Activated naive CD4-positive, alpha-beta T cell treated with anti-CD3 and anti-CD28 coated beads, Interleukin-2, amount 50 U/mL, for 72 hours (primary cell): ENCODE measurements at places on chromosomes 2 and 18. TPM values are rescaled to one million over a fixed set of nuclear protein-coding genes. Genes with fewer than 3 reads are reported as not detected.

- DNase-seq = no peak
Observed at GRCh38 chr2:69177785-69178636, 165.0 kb downstream of the ANTXR1 start.

- no peak for DNase-seq
Observed at GRCh38 chr18:7548721-7549120, 18.4 kb upstream of the PTPRM start.

The BMP10 gene
- total RNA-seq = not detected

The NCK2 gene
- 89.3 TPM for total RNA-seq

- DNase-seq = no peak
Observed at GRCh38 chr2:81505586-81505985, 1201.0 kb upstream of the LRRTM1 start.

- DNase-seq = no peak
Observed at GRCh38 chr2:231009236-231009919, 13.5 kb downstream of the SPATA3 start.

DNA sequence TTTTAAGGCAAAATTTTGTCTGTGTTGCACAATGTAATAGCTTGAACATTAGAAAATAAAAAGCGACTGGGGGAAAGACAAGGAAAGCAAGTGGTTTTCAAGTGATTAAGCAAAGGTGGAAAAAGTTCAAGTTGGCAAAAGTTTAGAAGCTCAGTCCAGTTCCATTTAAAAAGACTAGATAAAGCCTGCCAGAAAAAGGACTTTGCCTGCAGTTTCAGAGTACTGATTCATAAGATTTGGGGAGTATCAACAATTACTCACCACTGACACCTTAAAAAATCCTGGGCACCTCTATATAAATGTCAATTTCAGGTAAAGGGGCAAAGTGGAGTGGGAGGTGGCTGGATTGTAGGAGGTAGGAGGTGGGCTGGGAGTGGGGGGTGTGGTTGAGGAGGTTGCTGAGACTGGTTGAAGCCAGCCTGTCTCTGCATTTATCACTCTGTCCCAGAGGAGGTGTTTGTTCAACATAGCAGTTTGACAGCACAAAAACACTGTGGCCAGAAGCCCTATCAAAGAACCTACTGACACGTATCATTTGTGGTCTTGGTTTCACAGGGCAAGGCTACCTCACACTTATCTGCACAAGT, 14.6 kb downstream of the ZEB2 start:
- no peak for DNase-seq

GRCh38 chr2:222255090-222255489, 43.7 kb downstream of the PAX3 start:
- no peak for DNase-seq

DNA sequence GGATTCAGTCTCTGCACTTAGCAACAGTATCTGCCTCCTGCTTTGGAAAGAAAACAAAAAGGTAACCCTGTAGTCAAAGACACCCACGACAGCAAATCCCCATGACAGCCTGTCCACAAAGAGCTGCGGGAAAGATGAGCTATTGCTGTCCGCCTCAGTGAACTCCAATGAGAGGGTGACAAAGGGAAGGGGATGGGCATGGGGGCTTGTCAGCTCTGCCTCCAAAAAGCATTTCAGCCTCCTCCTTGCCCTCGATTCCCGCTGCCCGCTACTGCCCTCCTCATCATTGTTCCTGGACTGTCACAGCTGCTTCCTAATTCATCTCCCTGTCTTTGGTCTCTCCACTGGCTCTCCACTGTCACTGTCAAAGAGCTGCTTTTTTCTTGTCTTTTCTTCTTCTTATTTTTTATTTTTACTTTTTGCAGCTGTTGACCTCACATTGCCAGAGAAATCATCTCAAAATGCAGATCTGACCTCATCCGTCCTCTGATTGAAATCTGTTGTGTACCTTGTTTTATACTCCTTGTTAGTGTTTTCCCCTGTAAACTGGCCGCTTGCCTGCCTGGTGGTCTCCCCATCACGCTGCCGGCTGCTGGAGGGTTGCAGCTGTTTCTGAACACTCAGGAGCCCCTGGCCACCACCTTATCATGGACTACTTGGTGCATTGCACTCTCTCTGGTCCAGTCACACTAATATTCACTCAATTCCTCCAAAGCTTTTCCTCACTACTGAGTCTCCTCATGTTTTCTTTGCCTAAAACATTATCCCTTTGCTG, 7.9 kb upstream of the E2F6 start:
- no peak for DNase-seq

GRCh38 chr2:165815299-165816141, 21.5 kb upstream of the GALNT3 start:
- no peak for DNase-seq

GRCh38 chr2:176126929-176127773, 2.4 kb upstream of the HOXD8 start:
- no peak for DNase-seq

GRCh38 chr18:400456-400855, 100.0 kb downstream of the COLEC12 start:
- DNase-seq = no peak

The C2orf15 gene
- total RNA-seq = 2.1 TPM

The SDC1 gene
- 0.41 TPM for total RNA-seq

GRCh38 chr2:142061733-142062132, 69.1 kb downstream of the LRP1B start:
- no peak for DNase-seq

The METTL4 gene
- 20.3 TPM for total RNA-seq

GRCh38 chr2:237720957-237721356, 77.6 kb upstream of the RBM44 start:
- DNase-seq = no peak

DNA sequence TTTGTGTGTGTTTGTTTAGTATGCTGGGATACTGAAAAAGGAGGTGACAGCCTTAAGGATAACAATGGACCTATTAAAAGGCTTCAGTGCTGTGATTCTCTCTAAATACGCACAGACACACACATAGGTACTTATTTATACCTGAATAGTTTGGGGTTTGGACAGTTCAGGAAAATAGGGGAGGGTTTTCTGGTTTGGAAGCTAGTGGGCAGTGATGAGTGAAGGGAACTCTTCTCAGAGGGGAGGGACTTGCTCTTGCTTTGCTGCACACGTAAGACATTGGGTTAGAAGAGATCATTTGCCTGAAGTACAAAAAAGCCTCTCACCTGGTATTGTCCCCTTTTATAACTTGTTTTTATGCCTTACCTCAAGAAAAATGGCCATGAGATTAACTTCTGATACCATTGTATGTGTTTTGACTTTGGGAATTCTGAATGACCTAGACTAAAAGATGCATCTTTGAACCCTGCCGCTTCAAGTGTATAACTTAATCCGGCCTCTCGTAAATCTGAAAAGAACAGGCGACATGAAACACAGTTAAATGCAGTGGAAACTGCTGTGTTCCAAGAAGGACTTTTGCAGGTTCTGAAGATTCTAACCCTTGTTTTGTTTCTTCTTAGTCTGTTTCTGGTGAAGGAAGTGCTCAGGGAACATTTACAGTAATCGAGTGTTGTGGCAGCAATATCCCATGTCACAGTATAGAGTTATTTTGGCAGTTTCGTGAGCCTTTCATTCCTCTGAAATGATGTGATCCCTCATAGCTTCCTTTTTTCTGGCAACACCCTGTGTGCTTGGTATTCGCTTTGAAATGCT, 2.5 kb downstream of the CRIM1 start:
- no peak for DNase-seq
